ENCODE measurements at places on chromosomes 12 and 14.
A peak's percentile ranks its signal among the peaks of the same experiment; 100 is the strongest.

DNA sequence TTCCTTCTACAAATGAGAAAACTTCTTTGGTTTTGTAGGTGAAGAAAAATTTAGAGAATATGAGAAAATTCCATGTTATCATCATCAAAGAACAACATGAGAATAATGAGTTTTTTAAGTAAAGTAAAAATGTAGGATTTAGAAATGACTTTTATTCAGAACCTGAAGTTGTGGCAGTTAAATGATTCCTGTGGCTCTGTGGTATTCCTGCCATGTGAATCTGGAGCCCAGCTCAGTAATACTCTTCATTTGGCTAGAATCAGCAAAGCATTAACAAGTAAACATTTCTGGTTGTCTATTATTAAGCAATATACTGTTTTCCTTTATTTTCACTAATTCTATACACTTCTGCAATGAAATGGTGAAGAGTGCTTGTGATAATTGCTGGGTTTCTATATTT, 95.6 kb upstream of the E2F7 start:
- no peak for DNase-seq

DNA sequence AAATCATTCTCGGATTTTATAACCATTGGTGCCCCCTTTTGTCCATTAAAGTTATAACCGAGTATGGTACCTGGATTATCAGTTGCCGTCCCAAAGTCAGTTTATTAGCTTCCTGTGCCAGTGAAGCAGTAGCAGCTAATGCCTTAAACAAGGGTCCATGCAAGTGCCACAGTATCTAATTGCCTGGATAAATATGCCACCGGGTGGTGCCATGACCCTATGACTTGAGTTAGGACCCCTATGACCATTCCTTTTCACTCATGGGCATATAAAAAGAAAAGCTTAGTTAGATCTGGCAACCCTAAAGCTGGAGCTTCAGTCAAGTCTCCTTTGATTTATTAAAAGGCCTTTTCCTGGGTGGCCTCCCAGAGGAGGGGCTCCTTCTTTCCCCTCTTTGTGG, 1314.6 kb downstream of the TMEM121 start:
- DNase-seq: no peak

- no peak for DNase-seq
Measured at GRCh38 chr12:30965613-30965985, 39.1 kb downstream of the TSPAN11 start.

GRCh38 chr12:29427964-29428363, 47.0 kb upstream of the ERGIC2 start:
- no peak for DNase-seq

DNA sequence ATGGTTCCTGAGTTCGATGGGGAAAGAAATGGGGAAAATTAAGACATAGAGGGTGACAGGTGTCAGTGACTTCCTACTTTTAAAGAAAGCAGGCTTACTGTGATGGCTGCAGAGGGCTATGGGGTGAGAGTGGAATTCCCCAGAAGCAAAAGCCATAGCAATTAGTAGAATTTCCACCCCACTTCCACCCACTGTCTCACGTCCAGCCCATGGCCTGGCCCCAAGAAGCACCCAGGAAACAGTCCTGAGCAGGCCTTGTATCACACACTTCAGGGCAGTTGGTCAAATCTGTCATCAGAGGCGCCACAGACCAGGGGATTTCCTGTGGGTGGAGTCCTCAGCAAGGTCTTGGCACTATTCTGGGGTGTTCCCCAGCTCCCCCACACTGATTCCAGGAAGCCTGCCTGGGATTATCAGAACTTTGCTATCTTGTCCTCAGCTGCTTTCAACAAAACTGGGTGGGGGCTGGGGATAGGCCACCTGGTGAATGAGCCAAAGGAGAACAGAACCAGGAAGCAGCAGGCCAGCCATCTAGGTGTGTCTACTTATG, 120.1 kb upstream of the CCND2 start:
- peak; percentile 24 for DNase-seq

GRCh38 chr12:1107669-1108068, 116.6 kb downstream of the ERC1 start:
- no peak for DNase-seq

- no peak for DNase-seq
Measured at GRCh38 chr12:108547686-108548085, 13.3 kb downstream of the SART3 start.

DNA sequence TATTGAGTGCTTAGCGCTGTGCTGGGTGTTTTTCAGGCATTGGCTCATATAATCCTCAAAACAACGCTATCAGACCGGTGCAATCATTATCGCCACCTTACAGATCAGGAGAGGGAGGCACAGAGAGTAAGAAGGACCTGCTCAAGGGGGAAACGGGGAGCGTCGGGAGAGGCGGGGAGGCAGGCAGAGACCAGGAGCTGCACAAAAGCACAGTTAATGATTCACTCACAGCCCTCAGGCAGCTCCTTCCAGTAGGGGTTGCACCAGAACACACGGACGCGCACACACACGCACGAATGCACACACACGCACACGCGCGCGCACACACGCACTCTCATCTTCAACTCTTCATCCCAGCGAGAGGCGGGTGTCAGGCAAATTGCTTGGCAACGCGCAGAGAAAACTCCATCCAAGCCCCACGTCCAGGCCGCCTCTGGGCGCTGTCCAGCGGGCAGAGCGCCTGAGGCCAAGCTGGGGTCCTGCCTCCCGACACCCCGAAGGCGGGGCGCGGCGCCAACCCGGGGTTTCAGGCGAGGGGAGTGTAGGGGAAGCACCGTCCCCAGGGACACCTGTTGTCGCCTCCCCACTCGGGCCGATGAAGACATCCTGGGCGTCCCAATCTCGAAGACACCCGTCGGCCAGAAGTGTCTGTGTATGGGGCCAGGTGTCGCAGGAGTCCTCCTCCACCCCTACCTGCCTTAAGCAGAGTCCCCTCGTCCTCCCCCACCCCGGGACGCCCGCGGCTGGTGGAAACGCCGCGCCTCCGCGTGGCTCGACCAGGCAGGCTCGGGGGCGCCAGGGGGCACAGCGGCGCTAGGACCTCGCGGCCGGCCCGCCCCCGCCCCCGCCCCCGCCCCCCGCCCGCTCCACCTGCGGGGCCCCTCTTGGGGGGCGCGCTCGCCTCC, 35.5 kb upstream of the STON2 start:
- peak; percentile 25 for DNase-seq

DNA sequence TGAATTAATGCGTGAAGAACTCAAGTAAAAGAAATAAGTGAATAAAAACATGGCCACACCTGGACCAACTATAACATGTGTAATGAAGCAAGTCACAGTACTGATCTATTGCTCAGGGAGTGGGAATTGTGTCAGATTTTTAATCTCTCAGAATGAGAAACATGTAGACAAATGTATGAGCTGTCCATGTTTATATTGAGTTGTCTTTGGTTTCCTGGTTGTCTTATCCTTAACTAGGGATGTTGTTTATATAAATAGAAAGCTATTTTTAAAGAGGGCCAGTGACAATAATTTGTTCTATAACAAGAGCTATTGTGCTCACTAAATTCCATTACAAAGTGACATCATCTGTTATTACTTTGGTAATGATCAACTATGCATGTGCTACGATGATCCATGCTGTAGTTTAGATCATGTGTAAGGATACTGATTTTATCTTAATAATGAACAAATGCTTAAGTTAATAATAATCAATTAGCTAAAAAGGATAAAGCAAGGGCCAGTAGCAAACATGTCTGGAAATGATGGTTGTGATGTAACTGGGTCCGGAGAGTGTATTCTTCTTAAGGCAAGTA, 91.3 kb upstream of the RTL1 start:
- DNase-seq: no peak

- no peak for DNase-seq
Measured at GRCh38 chr14:70792939-70793338, 16.4 kb downstream of the MAP3K9 start.

DNA sequence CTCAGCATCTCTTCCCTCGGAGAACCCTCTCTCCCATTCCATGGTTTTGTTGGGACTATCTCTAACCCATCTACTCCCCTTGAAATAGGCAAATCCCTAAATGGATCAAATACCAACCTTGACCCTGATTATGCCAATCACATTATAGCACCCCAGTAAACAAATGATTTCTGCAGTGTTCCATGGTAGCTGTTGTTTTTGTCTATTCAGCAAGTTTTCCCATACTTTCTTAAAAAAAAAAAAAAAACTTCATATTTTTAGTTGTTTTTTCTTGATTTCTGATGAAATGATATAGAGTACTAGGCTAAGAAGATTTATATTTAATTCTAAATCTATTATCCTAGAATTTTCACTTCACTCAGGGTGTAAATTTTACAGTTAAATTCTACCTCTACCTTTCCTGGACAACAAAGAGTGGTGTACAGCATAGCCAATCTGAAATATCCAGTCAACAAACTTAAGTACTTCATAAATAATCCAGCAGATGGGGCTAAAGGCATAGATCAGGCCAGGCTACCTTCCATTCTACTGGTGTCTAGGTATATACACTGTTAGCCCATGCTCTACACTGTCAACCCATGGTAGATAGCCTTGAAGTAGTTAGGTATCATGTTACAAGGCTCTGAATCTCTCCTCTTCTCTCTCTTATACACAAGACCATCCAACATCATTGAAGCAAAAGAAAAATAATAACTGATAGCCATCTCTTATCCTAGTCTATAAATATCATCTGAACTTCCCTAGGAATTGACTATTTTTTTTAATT, 82.2 kb downstream of the PLEKHG7 start:
- DNase-seq: peak; percentile 69

DNA sequence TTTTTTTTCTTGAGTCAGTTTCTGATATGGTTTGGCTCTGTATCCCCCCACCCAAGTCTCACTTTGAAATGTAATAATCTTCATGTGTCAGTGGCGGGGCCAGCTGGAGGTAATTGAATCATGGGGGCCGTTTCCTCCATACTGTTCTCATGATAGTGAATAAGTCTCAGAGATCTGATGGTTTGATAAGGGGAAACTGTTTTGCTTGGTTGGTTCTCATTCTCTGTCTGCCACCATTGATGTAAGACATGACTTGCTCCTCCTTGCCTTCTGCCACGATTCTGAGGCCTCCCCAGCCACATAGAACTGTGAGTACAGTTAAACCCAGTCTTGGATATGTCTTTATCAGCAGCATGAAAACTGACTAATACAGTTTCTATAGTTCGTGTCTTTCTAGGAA, 42.9 kb downstream of the WNK1 start:
- peak; percentile 56 for DNase-seq

DNA sequence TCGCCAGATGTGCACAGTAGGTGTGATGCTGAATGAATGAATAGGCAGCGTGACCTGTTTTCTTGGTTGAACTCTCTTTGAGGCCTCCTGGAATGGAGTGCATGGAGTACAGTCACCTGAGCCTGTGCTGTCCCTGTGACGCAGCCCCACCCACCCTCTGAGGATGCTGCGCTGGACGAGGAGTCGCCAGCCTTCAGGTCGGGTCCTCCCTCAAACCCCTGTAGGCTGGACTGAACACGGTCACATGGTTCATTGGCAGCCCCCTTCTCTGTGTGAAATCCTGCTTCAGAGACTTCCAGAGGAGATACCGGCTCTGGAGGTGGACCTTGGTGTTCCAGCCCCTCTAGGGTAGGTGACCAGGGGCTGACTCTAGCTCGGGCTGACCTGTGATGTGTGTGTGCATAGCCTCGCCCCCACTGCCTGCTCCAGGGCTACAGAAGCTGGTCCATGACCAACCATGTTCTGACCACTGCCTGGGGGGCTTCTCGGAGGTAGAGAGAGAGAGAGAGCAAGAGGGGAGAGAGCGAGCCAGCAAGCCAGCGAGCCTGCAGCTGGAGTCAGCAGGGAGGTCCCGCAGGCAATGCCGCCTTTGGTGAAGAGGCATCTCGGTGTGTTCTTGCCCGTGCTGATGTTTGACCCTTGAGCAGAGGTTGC, 158.0 kb upstream of the RTL1 start:
- DNase-seq: no peak

DNA sequence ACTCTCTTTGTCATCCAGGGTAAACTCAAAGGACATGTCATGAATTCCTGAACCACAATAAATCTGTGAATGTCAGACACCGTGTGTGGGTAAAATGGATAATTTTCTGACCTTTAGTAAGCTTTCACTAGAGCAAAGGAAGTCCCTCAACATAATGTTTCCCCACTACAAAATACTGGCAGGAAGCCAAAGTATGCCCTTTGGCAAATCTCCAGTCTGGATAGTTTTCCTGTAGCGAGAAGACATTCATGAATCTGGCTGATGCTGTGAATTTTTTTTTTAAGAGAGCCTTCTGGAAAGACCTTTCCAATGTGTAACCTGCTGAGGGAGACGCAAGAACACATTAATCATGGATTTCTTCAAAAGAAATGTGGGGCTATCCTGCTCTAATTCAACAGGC, 389.6 kb upstream of the DDHD1 start:
- DNase-seq: no peak

DNA sequence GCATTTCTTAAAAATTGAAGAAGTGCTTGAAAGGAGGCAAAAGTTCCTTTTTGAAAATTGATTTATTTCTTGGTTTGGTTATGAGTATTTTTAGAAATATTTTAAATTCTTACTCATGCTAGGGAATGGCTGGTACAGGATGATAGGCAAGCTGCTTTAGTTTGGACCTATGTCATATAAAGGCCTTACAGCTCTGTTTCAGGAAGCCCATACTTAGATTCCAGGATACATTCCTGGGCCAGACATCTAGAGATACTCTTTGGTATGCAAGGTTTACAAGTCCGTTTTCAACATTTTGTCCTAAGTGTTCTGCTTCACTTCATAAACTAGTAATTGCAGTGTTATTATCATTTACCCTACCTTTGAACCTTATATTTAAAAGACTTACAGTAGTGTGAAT, 186.8 kb downstream of the FUT8 start:
- no peak for DNase-seq

DNA sequence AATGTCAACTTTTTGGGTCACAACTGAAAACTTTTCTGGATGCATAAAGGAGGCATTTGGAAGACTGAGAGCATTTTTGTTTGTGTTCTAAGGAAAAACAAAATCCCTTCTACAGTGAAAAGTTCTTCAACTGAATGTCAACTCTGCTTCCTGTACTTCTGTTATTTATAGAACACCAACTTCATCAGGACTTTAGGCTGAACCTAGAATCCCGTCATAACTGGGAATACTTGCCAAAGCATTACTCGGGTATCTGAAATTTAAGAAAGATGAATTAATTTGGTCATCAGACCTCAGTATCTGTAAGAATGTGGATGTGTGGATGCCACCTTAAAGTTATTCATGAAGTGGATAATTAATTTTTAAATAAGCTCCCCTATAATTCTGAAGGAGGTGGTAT, 73.2 kb downstream of the FERMT2 start:
- DNase-seq: no peak

- DNase-seq: no peak
Measured at GRCh38 chr12:56338308-56339157, at the start of gene IL23A. Gene IL23A, plus strand, starts transcription at chr12:56338884. Its CDS starts 161 bp downstream, at chr12:56339045.

DNA sequence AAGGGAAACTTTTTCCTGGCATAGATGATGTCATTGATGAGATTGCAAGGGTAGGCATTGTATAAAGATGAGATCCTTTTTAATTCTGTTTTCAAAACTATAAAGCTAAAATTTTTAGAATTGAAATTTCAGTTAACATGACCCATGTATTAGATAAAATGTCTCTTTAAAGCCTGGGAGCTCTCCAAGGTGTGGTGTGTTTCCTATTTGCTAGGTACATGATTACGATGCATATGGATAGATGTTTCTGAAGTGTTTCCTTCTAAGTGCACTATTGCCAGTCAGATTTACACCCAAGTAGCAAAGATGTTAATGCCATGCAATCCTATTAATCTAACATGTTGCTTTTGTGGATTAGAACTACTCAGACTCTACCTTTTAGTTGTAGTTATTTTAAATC, 834.7 kb downstream of the DIO2 start:
- no peak for DNase-seq
